ENCODE measurements at places on chromosomes 5 and 9.

DNA sequence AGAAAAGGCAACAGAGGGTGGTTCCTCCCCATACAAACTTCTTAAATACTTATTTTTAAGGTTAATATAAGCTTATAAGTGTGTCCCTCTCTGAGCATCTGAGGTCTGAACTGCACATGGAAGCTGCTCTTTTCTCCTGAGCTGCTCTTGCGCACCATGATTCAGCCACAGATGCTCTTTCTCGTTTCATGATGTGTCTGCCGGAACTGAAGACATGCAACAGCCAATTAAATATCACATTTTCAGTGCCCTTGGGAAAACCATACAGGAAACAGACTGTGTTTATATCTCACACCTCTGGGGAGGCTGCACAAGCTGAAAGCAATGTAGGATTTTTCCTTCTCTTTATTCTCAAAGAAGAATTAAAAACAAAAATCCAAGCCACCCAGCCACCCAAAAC lies 96.8 kb upstream of the NREP start:
- no peak for DNase-seq

DNA sequence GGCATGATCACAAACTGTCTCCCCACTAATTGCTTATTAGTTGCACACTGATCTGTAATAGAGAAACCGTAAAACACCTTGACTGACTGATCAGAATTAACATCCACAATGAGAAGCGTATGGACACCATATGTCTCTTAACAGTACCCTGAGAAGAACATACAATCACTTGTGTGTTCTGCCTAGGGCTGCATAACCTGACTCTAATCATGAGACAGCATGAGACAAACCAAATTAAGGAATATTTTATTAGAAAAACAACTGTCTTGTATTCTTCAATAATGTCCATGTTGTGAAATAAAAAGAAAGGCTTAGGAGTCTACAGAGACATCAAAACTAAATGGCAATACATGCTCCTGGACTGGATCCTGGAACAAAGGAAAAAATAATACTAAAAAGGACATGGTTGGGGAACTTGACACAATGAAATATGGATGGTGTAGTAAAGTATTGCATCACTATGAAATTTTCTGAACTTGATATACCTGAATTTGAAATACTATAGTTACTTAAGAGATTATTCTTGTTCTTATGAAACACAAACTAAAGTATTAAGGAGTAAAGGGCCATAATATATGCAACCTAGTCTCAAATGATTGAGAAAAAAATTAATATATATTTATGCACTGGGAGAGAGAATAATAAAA lies 162.1 kb downstream of the CWC27 start:
- DNase-seq, result no peak

GRCh38 chr5:150000990-150001659 lies 586 bp downstream of the HMGXB3 start:
- DNase-seq, result peak; percentile 71

- DNase-seq, result no peak
Measured at GRCh38 chr5:142080248-142080647, 28.3 kb upstream of the NDFIP1 start.

GRCh38 chr9:85040821-85041465 lies 371.4 kb downstream of the NTRK2 start:
- peak; percentile 39 for DNase-seq

DNA sequence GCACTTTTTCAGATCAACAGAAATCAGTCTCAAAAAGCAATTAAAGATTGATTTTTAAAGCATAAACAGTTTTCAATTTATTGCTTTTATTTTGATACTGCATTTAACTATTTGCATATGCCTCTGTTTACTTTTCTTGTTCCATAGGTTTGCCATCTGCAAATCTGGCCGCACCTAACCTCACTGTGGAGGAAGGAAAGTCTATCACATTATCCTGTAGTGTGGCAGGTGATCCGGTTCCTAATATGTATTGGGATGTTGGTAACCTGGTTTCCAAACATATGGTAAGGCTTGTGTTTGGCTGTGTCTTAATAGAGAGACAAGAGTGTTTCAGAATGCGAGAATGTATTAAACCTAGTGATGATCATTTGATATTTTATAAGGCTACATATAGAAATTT lies 53.9 kb downstream of the NTRK2 start:
- DNase-seq, result no peak

GRCh38 chr5:21145376-21145775 lies 1157.4 kb upstream of the CDH18 start:
- DNase-seq, result peak; percentile 11
